ENCODE measurements at places on chromosomes 2 and 18.

GRCh38 chr2:176490061-176490861, 221.0 kb downstream of the MTX2 start:
- no peak for DNase-seq

GRCh38 chr18:79332646-79333045, 63.1 kb upstream of the NFATC1 start:
- no peak for DNase-seq

DNA sequence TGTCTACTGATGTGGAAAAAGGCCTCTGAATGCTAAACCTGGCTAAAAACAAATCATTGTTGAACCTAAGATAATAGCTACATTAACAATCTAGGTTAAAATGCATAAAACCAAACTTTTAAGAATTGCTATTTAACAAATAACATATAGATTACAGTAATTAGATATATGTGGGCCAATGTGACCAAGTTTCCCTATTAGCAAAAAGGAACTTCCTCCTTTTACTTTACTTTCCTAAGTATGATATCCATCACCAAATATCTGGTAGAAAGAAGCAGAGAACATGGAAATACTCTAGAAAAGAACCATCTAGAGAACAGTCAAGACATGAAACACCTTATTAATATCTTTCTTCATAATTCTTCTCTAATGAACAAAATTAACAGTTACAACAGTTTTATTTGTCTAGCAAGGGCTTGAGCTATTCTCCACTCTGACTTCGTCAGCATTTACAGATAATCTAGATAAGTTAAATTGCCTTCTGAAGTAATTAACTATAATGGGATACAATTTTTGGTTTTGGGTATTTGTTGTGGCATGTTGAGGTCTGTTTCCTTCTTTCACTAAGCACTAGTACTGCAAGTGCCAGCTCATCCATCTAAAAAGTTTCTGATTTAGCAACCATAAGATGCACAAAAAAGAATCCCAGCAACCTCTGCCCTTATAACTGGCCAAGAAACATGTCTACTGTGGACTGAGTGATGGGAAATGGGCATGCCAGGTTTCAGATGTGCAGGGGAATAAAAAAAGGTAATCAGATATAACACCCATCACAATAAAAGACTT, 53.3 kb downstream of the MEMO1 start:
- DNase-seq = no peak

DNA sequence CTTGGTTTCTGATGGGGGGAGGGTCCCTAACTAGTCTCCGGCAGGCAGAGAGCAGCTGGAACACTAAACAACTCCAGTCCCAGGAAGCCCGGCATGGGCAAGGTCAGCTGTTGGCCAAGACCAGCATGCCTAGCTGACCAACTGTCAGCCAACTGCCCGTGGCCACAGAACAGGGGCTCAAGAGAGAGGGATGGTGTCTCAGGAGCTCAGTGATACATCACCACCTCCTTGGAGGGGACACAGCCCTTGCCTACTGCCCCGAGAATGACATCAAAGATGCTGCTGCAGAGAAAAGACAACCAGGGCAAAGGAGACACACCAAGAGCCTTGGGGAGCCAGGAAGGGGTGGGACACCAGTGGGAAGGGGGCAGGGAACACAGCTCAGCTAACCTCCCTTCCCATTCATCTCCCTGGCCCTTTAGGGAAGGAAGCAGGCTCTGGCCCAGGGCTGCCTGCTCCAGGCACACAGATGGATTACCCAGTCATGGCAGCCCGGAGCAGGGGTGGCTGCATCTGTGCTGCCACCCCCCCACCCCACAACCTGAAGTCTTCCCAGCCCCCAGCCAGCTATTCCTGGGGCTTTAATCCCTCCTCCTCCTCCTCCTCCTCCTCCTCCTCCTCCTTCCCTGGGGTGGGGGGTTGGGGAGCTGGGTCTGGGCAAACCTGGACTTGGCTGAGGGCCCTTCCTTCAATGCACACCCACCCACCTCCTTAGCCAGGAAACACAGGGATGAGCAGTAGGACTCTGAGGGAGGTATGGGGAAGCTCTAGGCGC, 1.9 kb downstream of the BIN1 start:
- no peak for DNase-seq

DNA sequence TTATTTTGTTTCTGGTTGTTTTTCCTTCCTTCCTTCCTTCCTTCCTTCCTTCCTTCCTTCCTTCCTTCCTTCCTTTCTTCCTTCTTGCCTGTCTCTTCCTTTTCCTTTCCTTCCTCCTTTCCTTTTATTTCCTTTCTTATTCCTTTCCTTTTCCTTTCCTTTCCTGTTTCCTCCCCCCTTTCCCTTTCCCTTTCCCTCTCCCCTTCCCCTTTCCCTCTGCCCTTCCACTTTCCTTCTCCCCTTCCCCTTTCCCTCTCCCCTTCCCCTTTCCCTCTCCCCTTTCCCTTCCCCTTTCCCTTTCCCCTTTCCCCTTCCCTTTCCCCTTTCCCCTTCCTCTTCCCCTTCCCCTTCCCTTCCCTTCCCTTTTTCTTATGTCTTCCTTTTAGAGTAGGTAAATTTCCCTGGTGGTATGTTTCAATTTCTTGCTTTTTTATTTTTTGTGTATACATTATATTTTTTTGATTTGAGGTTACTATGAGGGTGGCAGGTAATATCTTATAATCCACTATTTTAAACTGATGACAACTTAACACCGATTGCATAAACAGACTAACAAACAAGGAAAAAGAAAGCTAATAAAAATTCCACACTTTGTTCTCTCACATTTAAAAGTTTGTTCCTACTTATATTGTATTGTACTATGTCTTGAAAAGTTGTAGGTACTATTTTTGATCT, 311.0 kb upstream of the FSHR start:
- DNase-seq = no peak

- no peak for DNase-seq
Observed at GRCh38 chr2:41940060-41940744, 107.6 kb upstream of the PKDCC start.

DNA sequence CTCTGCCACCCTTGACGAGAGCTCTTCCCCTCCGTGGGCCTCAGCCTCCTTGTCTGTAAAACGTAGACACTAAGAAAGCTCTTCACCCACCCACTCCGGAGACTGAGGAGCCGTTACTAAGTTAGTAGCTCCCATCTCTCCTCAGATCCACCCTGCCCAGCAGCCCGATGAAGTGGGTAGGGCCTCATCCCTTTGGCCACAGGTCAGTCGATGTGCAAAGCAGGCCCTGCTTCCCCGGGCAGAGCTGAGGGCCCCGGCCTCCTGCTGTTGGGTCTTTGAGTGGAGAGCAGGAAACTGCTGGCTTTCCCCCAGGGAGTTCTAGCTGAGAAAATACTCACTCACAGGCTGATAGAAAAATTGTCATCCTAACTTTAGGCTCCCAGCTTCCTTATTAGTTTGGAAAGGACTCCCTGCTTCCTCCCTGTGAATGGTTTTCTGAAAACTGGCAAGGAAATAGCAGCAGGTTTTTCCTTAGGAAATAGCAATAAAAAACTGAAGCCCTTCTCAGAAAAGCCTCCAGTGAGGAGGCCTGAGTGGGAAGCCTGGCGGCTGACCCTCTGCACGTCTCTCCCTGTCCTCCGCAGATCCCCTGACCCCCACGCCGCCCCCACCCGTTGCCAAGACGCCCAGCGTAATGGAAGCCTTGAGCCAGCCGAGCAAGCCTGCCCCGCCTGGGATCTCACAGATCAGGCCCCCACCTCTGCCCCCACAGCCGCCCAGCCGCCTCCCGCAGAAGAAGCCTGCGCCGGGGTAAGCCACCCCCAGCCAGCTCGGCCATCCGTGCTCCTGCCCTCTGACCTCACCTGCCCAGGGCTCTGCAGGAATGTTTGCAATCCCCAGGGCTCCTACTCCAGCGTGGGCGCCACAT, 30.2 kb downstream of the ITGB1BP1 start:
- no peak for DNase-seq

DNA sequence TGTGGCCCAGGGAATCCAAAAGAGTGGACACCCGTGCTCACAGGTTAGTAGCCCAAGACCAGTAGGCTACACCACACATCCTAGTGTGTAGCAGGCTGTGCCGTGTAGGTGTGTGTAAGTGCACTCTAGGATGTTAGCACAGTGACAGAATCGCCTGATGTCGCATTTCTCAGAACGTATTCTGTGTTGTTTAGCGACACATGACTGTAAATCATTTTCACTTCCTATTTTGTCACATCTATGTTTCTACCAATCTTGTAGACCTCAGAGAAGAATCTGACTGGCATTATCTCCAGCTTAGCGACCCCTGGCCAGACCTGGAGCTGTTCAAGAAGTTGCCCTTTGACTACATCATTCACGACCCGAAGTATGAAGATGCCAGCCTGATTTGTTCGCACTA, 45.1 kb downstream of the NTSR2 start:
- DNase-seq = no peak

DNA sequence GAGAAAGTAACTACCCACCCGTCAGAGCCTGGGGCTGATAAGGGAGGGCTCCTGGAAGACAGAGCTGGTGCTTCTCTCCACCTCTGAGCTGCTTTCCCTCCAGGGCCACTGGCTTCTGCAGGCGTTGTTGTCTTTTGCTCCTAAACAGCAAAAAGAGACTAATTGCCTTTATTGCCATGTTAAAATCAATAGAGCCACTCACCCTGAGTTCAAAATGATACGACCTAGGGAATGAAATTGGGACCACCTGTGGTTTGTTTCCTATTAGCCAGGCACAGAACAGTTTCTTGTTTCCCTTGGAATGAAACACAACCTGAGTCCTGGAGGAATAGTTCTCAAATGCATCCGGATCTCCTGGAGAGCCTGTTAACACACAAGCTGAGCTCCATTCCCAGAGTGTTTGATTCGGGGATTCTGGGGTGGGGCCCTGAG, 45.8 kb downstream of the TCF7L1 start:
- DNase-seq = no peak

DNA sequence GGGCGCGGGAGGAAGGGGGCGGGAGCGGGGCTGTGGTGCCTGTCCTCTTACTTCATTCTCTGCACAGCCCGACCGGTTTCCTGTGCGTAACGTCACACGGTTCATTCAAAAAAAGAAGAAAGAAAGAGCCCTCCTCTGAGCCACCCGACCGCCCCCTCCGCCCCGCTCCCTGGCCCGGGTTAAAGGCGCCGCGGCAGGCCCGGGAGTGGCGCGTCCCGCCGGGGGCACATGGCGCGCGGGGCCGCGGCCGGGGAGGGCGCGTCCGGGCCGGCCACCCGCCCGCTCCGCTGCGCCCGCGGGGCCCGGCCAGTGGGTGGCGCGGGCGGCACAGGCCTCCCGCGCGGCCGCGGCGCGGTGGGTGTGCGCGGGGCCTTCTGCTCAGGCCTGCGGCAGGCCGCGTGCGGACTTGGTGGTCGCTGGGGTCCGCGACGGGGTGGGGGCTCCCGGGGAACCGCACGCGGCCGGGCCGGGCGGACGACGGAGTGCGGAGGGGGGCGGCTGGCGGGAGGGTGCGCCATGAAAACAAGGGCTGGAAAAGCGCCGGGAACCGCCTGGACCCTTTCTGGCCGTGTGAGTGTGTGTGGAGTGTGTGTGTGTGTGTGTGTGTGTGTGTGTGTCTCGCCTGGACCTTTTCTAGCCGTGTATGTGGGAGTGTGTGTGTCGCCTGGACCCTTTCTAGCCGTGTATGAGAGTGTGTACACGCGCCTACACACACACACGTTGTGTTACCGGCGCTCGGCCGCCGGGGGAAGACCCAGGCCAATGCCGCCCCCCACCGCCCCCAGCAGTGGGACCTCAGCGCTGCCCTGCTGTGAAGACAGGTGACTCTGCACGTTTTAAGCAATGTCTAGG, 780 bp upstream of the BCL2 start:
- DNase-seq = peak; percentile 87

All from pons (tissue), 1 donor.